ENCODE measurements at places on chromosomes 11 and 22.

DNA sequence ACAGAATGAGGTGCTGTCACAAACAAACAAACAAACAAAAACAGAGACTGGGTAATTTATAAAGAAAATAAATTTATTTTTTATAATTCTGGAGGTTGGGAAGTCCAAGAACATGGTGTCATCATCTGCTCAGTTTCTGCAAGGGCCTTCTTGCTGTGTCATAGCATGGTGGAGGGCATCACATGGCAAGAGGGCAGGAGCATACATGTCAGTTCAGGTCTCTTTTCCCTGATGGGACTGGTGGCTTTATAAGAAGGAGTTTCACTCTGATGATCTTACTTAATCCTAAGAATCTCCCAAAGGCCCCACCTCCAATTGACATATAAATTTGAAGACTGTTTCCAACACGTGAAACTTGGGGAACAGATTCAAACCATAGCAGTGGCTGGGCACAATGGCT, 135.7 kb downstream of the NECTIN1 start:
- no peak for DNase-seq

DNA sequence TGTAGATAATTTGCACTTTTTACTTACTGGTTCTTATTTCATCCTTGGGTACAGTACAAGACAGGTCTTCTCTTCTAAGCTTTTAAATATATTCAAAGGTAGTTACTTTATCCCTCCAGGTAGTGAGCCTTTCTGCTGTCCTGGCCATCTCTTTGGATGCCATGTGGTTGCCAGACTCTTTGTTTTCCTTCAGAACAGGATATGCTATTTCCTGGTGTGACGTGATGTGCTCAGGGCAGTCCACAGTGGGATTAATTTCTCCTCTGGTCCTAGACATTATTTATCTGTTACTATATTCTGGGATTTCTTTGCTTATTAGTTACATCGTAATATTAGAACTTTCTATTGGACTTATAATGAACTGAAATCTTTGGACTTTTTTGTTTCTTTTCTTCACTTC, 63.7 kb downstream of the PPP6R3 start:
- DNase-seq = no peak

DNA sequence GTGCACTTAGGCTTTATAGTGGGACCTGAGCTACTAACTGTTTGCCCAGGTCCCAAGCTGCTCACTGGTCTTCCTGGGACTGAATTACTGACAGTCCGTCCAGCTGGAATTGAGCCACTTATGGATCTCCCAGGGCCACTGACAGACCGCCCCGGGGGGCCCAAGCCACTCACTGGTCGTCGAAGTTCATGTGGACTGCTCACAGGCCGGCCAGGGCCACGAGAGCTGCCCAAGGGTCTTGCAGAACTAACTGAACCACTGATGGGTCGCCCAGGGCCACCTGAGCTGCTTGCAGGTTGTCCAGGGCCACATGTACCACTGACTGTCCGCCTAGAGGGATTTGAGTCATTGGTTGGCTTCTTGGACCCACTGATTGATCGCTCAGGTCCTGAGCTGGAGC, 15.1 kb downstream of the MISFA start:
- DNase-seq = no peak

DNA sequence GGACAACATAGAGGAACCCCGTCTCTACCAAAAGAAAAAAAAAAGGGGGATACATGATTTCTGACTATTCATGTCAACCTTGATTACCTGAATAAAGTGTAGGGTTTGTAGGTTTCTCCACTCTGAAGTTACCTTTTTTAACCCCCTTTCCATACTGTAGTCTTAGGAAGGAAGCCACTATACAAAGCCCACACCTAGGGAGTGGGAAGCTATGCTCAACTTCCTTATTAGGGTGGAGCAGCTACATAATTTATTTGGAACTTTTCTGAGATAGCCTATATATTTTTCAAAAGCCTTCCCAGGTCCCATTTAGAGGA, 582 bp upstream of the ATP6V1E1 start:
- no peak for DNase-seq

- no peak for DNase-seq
Measured at GRCh38 chr11:66051371-66051765, 796 bp upstream of the SF3B2 start.

GRCh38 chr11:15875393-15875792, 481.0 kb downstream of the SOX6 start:
- no peak for DNase-seq

- no peak for DNase-seq
Measured at GRCh38 chr11:61071913-61072312, 30.4 kb upstream of the CD5 start.

DNA sequence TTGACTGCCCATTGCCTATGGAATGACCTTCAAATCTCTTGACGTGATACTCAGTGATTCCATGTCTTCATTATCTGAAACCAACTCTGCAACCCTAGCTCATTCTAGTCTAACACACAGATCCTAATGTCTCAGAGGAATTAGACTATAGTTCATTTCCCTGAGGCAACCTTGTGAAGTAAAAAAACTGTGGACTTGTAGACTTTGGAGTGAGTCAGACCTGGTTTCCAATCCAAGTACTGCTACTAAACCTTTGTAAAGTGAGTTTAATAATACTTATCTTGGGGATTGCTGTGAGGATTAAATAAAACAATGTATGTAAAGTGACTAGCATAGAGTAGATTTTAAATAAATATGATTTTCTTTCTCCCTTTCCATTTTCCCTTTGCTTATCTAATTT, 226.1 kb downstream of the BLID start:
- DNase-seq = no peak

DNA sequence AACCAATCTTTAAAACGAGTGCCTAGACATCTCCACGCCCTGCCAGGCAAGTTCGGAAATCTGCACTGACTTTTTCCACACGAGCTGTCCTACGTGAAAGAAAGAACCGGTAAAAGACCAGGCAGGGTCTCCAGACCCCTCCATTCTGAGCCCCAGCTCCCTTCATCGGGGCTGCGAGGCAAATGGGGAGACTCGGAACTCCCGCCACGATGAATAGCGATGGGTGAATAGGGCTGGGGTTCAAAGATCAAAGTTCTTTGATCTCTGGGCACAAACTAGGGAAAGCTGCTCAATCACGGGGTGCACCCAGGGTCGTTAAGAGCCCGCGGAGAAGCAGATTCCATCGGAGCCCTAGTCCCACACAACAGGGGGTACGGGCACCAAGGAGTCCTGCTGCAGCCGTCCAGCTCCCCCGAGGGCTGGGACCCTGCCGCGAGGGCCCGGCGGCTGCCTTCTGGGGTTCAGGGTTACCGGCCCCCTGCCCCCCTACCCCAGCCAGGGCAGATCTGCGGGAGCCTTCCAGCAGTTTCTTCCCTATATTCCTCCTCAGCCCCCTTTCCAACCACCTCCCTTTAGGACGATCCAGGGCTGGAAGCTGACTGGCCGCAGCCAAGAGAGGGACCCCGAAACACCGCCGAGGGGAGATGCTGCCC, 1.1 kb downstream of the LRP4 start:
- no peak for DNase-seq

GRCh38 chr11:61827571-61828378, at the start of gene FADS2:
TSS of gene FADS2 (plus strand) at chr11:61828300. CDS start at chr11:61828391, 91 bp downstream.
- peak; percentile 81 for DNase-seq

DNA sequence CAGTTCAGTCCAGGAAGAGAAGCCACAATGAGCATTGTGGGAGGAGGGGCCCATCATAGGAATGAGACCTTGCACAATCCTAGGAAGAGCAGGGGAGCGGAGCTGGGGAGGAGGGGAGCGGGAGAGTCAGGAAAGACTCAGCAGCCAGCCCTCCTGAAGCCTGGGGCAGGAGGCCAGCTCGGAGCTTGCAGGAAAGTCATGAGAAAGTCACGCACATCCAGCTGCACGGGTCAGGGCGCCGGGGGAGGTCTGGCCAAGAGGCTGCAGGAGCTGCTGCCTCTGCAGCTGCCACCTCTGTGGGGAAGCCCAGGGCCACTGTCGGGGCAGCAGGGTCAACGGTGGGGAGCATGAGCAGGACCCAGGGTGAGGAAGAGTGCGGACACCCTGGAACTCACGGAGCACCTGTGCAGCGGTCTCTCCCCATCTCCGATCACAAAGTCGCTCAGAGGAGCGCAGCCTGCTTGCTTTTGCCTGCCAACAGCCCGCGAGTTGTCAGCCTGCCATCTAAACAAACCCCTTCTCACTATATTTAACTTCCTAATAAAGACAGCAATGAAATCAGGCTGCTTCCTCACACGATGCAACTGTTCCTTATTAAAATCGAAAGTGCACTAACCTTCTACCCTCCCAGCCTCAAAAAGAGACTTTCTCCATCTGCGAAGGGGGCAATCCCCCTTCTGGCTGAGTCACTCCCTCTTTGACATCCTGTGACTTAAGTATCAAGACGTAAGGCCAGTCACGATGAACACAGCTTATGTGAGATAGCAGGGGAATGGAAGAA, 52.9 kb upstream of the RTL6 start:
- no peak for DNase-seq

DNA sequence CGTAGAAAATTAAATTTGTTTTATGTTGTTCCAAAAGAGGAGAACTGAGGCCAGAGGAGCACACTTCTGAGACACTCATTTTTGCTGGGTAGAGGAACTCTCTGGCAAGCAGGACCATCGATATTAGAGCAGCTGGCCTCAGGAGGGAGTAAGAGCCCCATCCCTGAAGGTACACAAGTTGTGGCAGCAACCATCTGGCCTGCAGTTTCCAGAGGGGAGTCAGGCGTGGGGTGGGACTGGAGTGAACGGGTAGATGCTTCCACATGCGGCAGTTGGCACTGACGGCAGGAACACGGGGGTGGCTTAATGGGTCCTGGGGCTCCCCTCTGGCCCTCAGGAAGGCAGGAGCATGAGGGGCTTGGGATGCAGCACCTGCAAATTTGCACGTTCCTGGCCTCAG, 13.2 kb upstream of the SSTR3 start:
- no peak for DNase-seq

GRCh38 chr11:72030472-72031045, 31.9 kb downstream of the IL18BP start:
- no peak for DNase-seq

DNA sequence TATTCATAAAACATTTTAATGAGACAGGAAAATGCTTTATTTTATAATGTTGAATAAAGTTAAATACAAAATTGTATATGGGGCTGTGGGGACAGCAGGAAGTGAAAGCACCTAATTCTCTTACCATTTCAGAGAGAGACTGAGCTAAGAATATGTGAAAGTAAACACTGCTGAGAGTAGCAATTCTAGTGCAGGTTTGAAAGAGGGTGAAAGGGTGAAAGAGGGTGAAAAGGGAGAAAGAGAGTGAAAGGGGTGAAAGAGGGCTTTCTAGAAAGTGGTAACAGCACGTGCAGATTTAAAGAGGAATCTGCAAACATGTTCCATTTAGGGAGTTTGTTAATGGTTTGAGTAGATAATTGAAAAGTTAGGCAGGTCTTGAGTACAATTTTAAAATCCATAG, 652.0 kb upstream of the CCDC90B start:
- no peak for DNase-seq

GRCh38 chr11:2185324-2186085, 13.9 kb upstream of the TH start:
- no peak for DNase-seq

DNA sequence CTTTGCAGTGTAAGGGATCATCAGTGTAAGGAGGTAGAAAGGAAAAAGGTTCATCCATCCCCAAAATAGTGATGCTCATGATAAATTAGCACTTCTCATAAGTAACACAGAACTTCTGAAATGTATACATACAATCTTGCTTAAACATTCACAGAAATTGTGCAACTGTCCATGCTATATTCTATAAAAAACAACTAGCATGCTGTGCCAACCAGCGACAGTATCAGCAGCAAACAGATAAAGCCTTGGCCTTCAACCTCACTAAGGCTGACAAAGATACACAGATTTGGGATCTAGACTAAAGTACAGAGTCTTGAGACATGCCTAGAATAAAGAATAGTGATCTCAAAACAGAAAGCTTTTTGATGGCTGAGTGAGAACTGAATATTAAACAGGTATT, 74.1 kb upstream of the CHRM4 start:
- no peak for DNase-seq

DNA sequence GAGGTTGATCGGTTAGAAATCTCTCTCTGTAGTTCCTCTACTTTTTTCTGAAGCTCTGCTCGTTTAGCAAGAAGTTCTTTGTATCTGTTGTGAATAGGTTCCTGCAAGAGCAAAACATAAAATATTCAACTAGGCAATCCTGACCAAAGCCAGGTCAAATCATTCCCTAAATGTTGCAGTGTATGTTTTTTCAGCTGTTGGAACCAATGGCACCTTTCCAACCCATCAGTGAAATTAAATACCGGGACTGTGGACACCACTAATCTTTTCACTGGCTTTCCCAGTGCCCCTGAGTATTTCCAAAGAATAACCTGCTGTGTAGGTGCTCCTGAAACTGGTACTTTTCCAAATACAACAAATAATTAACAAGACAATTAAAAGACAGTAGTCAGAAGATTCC, 45.1 kb downstream of the CEP57 start:
- no peak for DNase-seq

GRCh38 chr11:128658502-128658901, 35.4 kb upstream of the FLI1 start:
- no peak for DNase-seq

- DNase-seq = no peak
Measured at GRCh38 chr11:62632492-62632891, 10.7 kb upstream of the B3GAT3 start.

DNA sequence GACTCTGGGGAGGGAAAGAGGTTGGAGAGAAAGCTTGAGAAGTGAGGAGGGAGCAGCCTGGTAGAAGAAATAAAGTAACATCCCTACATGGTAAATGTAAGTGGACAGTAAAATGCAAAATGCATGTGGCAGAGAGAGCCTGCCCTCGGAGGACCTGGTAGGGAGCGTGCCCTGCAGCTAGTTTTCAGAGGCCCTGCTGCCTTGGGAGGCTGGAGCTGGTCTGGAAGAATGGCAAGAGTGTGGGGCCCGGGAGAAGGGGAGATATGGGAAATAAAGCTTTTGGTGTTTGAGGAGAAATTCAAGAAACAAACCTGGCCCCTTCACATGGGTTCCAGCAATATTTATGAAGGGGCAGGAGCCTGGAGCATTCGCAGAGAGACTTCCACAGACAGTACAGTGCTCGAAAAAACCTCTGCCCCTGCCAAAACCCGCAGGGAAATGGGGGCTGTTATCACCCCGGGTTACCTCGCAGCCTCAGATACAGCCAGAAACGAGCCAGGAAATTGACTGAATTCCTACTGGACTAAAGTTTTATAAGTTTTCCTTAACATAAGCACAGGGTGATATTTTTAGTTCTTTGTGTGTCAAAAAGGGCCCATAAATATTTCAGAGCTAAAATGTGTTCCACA, 363.0 kb downstream of the TENM4 start:
- DNase-seq = no peak
